Upper lobe of left lung (tissue), 6 donors: ENCODE measurements at places on chromosomes 11 and 22.

DNA sequence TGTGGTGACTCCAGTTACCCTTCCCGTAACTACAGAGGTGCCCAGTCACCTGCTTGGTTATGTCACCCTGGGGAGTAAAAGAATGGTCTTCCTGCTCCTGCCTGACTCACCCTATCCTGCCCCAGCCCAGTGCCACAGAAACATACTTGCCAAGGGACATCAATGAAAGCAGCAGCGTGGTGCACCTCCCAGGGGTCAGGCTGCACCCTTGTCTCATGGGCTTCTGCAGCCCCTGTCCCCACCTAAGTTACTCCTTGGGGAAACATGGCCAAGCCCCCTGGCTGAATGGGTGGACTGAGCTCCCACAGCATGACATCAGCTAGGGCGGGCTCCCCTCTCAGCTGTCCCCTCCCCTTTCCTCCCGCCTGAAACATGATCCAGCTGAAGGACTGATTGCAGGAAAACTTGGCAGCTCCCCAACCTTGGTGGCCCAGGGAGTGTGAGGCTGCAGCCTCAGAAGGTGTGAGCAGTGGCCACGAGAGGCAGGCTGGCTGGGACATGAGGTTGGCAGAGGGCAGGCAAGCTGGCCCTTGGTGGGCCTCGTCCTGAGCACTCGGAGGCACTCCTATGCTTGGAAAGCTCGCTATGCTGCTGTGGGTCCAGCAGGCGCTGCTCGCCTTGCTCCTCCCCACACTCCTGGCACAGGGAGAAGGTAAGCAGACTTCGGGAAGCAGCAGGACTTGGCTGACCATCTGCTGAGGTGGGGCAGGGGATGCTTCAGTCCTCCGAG is at the start of gene HTR3A:
TSS of gene HTR3A (plus strand) at position 368 of the 730 bp plus-strand sequence. CDS start at position 586, 218 bp downstream.
- peak; percentile 58 for DNase-seq

DNA sequence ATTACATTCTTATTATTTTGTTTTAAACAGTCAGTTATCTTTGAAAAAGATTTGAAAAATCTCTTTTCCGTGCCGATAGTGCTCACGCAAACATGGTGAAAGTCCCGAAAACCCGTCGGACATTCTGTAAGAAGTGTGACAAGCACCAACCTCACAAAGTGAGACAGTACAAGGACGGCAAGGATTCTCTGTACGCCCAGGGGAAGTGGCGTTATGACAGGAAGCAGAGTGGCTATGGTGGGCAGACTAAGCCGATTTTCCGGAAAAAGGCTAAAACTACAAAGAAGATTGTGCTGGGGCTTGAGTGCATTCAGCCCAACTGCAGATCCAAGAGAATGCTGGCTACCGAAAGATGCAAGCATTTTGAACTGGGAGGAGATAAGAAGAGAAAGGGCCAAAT is 28.7 kb upstream of the CTSD start:
- DNase-seq, result no peak

DNA sequence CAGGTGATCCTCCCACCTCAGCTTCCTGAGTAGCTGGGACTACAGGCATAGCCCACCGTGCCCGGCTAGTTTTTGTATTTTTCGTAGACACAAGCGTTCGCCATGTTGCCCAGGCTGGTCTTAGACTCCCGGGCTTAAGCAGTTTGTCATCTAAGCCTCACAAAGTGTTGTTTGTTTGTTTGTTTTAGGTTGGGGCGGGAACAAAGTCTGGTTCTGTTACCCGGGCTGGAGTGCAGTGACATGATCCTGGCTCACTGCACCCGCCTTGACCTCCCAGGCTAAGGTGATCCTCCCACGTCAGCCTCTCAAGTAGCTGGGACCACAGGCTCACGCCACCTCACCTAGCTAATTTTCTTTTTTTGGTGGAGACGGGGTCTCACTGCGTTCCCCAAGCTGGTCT is 12.6 kb downstream of the IRF7 start:
- no peak for DNase-seq

DNA sequence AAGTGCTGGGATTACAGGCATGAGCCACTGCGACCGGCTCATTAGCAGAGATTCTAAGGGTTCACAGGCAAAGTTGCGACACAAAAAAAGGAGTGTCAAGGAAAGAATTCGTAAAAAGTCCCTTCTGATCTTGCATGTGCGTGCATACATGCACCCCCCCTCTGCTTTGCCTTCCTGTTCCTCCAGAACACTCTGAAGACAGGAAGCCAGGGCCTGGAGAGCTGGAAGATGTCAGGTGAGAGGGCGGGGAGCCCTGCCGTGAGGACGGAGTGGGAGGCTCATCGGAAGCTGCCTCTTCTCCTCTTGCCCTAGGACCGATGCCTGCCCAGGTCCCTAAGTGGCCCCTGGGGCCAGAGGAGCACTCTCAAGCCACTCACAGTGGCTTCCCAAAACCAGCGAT is 89.1 kb downstream of the LARGE1 start:
- no peak for DNase-seq

DNA sequence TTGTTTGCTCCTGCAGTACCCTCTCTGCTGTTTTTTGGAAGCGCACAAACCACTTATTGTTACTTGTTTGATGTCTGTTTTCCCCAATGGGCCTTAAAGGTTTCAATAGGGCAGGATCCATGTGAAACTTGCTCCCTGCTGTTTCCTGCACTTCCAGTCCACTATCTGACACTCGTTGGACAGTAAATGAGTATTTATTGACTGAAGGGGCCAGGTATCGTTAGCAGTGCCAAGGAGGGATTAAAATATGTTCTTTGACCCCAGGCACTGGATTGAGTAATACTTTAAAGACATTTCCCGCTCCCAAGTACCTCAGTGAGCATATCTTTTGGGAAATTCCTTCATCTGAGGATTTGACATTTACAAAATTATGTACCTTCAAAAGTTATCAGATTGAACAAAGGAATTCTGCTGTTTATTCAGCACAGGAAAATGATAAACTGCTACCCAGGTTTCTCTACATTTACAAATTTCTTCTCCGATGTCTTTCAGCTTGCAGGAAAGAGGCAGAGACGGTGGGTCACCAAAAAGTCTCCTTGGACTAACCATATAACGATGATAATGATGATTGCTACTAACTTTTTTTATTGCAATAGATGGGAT is 23.3 kb upstream of the OR9Q2 start:
- no peak for DNase-seq

- no peak for DNase-seq
Measured at GRCh38 chr11:57408771-57409170, 18.1 kb downstream of the SLC43A3 start.

DNA sequence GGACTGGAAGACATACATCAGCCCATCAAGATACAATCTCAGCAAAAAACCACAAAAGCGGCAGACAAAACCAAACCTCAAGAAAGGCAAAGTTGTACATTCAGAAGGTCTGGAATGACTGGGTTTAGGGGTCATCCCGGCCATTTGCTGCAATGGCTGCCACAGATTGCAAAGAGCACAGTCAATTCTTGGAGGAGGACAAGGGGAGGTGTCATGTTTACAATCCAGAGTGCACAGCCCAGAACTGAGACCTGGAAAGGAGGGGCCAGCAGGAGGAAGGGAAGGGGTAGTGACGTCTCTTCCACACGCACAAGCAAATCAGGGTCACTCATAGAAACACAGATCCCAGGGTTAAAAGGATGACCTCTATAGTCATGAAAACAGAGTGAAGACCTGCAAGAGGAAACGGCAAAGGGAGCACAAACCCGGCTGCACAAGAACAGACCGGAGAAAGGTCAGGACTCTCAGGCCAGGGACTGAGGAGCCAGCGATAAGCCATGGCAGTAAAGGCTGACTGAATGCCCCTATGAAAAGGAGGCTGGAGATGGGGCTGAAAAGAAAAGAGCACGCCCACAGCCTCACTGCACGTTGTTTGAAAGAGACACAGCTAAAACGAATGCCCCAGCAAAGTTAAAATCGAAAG is 18.2 kb upstream of the MUC5AC start:
- no peak for DNase-seq

DNA sequence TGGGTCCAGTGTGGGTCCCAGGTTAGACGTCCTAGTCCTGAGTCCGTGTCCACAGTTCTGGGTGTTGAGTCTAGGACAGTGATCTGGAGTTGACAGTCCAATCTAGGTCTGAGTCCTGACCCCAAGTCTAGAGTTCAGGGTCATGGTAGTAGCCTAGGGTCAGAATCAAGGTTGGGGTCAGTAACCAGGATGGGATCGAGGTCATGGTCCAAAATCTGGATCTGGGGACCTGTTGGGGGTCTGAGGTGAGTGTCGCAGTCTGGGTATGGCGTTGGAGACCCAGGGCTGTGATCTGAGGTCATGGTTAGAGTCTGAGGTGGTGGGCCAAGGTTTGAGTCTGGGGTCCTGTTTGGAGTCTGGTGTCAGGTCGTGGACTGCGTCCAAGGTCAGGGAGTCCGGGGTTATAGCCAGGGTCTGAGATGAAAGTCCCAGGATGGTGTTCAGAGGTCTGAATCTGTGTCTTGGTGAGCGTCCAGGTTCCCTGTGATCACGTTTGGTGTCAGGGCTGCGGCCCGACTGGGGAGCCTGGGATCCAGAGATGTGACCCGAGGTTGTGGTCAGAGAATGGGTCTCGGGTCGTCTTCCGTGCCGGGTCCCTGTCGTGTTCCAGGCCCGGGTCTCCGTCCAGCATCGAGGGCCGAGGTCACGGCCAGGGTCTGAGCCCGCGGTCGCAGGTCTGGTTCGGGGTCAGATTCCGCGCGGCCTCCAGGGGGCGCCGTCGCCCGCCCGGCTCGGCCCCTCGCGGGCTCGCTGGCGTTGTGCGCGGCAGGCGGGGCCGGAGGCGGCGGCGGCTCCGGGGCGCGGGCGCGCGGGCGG is 432 bp upstream of the GRK2 start:
- DNase-seq, result peak; percentile 85

DNA sequence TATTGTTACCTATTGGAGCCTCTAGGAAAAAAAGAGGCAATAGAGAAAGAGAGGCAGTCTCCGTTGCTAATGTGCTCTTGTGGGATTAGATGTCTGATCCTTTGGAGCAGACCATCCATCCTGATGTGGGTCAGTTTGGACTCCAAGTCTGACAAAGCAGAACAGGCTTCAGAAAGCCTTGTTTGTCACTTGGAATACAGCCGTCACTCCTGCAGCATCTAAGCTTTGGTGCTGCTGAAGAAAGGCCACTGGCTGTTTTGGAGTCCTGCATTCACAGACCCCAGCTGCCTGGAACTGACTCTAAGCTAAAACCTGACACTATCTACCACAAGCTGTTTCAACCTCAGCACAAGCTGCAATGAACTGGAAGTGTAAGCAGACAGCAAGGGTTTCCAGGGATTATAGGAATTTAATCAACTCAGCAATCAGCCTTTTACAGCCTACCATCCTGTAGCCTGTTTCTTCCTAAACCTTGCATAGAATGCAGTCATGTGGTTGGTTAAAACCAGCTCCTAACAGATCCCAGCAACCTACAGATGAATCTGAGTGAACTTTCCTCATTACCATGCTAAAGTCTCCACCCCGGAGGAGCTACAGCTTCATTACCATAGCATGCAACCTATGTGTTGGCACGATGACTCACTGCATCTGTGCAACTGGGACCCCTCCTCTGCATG is 3.7 kb upstream of the PLAAT4 start:
- DNase-seq, result no peak

DNA sequence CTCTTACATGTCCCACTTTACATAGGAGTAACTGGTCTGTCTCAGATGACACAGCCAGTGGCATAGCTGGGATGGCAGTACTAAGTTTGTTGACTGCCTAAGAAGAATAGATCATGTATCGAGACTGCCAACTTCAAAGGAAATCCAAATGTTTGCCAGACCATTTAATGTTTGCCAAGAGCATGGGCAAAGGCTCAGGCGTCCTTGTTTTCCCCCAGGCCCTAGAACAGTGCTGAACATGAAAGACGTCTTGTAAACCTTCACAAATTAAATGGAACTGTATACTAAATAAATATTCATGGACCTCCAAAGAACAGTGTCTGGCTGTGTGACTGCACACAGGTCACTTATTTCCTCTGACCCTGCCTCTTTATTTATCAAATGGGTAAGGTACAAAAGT is 234.7 kb upstream of the CCDC90B start:
- no peak for DNase-seq

GRCh38 chr11:59754494-59754858 is 700 bp upstream of the STX3 start:
- DNase-seq, result no peak

DNA sequence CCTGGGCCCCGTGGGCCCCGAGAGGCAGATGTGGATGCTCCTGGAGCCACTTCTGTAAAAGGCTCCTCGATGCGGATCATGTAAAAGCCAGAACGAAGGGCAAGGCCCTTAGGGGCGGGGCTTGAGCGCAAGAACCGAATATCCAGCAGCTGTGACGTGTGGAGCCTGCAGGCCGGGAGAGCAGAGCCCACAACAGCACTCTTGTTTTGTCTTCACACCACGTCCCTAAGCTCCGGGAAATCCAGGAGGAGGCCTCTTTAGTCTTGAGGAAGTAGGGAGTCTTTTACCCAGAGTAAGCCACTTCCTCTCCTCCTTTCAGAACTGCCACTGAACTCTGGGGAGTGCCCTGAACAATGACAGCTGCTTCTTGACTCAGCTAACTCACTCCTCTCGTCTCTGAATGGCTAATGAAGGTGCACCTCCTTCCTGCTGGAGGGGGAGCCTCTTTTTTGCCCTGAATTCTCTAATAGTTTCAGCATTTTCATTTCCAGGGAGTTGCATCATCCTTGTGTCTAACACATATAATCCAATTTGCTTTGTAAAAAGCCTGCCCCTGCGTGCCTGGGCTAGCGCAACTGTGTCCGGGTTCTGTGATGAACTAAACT is 12.5 kb downstream of the L3MBTL2 start:
- DNase-seq, result peak; percentile 83

DNA sequence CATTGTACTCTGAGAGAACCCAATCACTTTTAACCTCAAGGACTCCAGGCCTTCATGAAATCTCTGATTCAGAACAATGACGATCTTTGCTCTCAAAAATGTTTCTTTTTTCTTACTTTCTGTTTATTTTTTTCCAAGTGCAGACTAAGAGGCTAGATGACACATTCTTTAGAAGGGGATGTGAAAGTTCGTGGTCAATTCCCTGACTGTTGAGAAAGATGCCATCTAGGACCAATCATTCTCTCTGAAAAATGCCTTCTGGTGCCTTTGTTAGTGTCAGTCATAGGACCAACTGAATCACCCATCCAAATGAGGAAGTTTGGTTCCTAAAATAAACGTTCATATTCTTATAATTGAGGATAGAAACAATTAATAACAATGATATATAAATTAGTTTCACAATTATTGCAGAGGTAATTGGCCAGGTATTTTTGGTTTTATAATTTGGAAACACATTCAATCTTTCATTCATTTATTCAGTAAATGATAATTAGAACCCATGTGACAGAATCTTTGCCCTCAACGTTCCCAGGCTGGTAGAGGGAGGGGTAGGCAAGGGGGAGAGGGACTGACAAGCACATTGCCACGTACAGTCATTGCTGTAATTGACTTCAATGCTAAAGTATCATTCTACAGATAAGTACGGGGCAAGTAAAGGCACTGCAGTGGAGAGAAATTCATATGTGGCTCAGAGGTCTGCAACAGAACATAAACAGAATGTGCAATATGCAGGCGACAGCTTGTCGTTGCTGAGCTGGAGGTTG is 333.4 kb upstream of the MPPED2 start:
- no peak for DNase-seq

DNA sequence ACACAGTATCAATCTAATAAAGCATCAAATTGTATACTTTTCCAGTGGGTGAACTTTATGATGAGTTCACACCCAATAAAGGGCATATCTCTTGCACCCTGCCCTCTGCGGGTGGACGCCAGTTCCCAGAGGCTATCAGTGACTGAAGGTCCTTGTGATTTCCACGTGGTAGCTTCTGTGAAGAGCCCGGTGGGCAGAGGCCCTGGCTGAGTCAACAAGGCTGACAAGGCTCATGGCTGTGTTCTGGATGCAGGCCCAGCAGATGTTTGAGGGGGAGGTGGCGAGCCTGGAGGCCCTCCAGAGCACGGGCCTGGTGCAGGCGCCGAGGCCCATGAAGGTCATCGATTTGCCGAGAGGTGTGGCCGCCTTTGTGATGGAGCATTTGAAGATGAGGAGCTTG is 71.4 kb downstream of the PIWIL3 start:
- DNase-seq, result peak; percentile 48
